ENCODE measurements at places on chromosomes 12 and 14. TPM values are rescaled to one million over a fixed set of nuclear protein-coding genes. Genes with fewer than 3 reads are reported as not detected.

ZNF891 gene
- 0.11 TPM for total RNA-seq

USP44 gene
- 0.44 TPM for total RNA-seq

B4GALNT1 gene
- total RNA-seq: 950 TPM

GRCh38 chr12:12704593-12705230 lies 8.7 kb upstream of the GPR19 start:
- peak; percentile 77 for DNase-seq

DNA sequence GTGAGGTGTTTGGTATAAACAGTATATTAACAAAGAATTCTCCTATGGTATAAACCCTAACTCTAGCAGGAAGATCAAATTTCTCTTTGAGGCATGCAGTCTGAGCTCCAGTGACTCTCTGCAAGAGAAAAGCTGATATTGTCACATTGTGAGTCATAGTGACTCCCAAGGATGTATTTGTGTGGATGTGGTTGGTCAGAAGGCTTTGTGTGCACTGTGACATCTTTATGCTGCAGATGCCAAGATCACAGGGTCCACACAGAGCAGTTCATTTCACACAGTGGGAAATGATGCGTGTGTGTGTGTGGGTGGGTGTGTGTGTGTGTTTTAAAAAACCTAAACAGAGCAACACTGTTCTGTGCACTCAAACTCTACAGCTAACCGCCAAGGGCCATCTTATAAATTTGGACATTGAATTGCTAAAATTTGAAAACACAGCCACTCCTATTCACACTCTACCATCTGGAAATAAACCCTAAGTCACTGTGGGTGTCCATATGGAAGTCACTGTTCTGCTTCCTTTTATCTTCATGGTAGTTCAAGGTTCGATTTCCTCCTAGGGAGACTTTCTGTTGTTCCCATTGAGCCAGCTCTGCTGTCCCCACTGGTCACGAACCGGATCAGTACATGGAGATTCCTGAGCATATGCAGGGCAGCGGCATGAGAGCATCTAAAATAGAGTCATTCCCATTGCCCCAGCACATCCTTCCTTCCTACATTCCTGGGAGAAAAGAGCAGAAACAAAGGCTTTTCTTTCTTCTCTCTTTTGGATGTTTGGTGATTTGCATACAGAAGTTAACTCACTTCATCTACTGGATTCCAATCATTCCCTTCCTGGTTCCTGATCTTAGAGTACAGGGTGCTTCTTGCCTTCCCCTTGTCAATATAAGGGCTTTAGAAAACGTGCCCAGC lies 727.6 kb downstream of the DIO2 start:
- DNase-seq: no peak

DNA sequence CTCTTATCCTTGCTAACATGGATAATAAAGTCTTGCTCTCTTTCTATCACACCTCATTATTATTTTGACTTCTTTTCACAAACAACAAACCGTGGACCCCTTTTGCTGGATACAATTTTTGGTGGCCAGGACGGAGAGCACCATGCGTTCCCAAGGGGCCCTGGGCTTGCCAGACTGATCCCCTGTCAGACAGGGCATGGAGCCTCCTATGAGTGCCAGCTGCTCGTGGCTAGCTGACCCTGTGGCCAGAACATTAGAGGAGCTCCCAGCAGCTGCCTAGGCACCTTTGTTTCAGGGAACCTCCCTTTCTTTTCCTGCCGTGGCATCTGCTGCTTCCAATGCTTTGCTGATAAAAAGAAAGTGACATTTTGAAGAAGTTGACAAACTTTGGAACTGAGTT lies 12.5 kb upstream of the CAND1 start:
- DNase-seq: no peak

DNA sequence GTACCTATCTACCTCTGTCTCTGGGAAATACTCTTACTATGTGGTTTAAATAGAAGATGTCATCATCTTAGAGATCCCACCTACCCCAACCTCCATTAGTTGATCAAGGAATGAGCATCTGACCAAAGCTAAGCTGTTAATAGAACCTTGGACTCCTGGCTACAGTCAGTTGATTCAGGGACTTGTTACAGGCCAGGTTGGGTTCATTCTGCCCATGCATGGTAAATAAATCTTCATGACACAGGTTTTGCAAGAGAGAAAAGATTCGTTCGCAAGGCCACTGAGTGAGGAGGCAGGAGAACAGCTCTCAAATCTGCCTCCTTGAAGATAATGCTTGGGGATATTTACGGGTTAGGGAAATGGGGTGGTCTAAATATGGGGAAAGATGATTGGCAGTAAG lies 19.5 kb downstream of the SDR9C7 start:
- no peak for DNase-seq

DNA sequence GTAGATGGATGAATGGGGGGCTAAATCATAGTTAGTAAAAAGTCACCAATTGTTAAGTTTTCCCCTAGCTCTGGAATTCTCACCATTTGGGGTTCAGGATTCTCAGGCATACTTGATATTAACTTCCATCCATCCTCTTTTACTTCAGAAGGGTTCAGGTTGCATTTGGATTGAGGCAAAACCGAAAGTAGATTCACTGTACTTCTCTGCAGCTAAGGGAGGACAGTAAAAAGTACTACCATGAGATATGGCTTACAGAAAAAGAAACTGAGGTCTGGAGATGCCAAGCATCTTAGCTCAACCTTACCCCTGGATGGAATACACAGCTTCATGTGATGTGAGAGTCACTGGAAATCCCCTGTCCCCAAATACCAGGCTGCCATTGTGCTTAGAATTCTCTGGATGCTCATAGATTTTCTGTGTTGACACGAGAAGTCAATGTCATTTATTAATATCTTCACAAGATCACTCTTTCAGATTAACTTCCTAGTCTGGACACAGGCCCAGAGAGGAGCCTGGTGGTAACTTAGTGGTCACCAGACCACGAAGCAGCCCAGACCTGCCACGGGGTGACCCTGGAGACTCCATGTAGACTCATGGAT lies 87.1 kb downstream of the SSPN start:
- DNase-seq: no peak

DNA sequence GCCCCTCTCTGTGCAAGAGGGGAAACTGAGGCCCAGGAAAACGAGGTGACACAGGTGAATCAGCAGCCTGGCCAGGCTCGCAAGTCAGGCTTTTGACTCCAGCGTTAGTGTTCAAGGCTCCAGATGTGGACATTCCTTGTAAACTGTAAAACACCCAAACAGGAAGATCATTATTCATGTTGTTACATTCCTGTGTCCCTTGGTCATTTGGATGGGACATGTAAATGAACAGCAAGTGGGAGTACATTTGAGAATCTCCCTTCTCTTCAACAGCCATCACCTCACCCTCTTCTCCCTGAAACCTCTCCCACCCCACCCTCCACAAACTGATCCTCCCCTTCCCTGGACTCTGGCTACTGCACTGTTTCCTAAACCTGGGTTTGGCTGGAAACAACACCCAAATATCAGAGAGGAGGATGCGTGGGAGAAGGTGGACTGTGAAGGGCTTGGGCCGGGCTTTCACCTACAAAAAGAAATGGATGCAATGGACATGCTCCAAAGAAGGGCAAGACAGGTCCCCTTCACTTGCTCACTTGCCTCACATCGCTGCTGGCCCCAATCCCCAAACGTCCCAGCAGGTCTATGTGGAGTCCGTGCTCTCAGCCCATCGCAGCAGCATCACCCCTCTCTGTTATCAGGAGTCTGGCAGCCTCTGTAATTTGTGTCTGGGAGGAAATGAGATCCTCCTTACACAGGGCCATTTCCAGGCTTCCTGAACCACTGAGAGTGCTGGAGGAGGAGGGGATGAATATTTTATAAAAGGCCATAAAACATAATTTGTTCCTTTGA lies 76.7 kb downstream of the GALNT8 start:
- DNase-seq: no peak

DNA sequence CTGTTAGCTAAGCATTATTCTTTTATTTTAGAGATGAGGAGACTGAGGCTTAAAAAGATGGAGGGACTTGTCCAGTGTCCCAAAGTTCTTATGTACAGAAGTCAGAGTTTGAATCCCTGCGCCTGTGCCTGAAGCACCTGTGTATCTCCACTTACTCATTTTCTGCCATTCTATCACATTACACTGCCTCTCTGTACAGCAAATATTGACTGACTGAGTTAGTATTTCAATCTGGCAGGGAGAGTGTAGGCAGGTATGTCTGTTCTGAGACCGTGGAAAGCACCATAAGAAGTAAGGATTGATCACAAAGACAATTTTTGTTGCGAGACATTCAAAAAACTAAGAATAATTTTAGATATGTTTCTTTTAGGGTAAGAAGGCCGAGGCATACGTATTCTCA lies 162.7 kb downstream of the KITLG start:
- DNase-seq: no peak

All from SJSA1 (cell line).